ENCODE measurements at places on chromosomes 7 and 10.
A peak's percentile ranks its signal among the peaks of the same experiment; 100 is the strongest.

GRCh38 chr7:111159426-111159825 lies 68.5 kb downstream of the LRRN3 start:
- no peak for DNase-seq

DNA sequence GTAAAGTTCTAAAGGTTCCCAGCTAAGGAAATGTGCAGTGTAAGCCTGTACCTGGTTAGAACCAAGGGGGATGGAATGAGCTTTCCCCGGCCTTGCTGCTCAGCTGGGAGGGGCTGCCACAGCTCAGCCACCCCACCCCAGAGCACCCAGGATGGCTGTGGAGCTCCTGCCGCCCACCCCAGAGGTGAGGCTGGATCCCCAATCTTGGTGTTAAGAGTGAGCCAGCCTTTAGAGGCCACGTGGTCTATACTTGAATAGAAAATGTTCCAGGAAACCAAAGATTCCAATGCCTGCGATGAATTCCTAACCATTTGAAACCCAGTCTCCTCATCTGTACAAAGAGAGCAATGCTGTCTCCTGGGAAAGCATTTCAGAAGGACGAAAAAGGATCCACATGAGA lies 16.5 kb downstream of the DIP2C start:
- no peak for DNase-seq

DNA sequence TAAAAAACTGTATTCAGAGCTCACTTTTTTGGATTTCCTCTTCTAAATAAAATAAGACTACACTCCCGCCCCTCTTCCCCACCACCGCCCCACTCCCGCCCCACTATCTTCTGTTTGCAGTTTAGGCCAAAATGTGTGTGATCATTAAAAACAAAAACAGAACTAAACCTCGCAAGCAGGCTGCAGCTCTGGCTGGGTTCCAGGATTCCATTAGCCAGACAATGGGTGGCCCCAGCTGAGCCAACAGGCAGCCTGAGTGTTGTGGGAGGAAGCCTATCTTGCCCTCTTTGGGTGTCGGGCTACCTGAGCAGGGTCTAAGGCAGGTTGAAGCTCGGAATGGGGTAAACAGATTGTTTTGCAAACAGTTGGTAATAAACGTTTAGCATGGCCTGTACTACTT lies 41.7 kb downstream of the ARL4A start:
- DNase-seq: peak; percentile 90

- no peak for DNase-seq
These were observed 14.2 kb upstream of the FOXK1 start for GRCh38 chr7:4667776-4668509.

DNA sequence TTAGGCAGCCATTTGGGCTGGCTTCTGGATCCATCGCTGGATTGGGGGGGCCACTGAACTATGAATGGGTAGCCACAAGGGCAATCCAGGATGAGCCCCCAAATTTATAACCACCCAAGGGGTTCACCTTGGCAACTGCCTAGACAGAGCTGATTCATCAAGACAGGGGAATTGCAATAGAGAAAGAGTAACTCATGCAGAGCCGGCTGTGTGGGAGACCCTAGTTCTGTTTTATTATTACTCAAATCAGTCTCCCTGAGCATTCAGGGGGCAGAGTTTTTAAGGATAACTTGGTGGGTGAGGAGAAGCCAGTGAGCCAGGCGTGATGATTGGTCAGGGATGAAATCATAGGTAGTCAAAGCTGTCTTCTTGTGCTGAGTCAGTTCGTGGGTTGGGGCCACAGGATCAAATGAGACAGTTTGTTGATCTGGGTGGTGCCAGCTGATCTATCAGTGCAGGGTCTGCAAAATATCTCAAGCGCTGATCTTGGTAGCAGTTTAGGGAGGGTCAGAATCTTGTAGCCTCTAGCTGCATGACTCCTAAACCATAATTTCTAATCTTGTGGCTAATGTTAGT lies 57.9 kb downstream of the DNAJB9 start:
- no peak for DNase-seq

DNA sequence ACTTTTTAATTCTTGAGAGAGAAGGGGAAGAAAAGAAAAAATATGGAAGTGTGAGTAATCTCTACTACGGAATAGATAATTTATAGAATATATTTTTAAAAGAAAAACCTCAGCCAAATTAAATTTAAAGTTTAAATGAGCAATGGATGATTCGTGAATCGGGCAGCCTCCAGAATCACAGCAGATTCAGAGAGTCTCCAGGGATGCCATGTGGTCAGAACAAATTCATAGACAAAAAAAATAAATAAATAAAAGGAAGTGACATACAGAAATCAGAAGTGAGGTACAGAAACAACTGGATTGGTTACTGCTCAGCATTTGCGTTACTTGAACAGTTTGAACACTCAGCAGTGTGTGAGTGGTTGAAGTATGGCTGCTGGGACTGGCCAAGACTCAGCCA lies 53.0 kb downstream of the PHYHIPL start:
- no peak for DNase-seq

DNA sequence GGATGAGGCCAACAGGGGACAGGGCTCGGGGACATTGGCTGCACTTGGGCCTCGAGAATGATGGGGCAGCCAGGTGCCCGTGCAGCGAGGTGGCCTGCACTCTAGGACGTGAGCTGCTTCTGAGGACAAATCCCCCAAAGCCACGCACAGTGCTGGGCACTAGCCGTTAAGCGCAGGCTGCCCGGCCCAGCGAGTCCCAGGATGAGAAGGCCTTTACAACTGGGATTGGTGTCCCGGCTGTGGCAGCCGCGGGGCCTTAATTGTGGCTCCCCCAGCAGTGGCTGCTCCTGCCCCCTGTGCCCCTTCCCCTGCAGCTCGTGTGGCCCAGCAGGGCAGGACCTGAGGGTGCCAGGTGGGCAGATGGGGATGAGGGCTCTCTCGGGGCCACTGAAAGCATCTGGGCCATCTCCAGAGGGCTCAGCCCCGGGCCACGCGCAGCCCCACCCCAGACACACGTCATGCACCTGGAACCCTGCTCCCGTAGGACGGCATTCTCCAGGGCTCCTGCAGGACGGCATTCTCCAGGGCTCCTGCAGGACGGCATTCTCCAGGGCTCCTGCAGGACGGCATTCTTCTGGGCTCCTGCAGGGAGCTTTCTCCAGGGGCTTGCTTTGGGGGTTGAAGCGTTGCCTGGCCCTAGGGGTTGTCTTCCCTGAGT lies 6.6 kb downstream of the PWWP2B start:
- DNase-seq: no peak

DNA sequence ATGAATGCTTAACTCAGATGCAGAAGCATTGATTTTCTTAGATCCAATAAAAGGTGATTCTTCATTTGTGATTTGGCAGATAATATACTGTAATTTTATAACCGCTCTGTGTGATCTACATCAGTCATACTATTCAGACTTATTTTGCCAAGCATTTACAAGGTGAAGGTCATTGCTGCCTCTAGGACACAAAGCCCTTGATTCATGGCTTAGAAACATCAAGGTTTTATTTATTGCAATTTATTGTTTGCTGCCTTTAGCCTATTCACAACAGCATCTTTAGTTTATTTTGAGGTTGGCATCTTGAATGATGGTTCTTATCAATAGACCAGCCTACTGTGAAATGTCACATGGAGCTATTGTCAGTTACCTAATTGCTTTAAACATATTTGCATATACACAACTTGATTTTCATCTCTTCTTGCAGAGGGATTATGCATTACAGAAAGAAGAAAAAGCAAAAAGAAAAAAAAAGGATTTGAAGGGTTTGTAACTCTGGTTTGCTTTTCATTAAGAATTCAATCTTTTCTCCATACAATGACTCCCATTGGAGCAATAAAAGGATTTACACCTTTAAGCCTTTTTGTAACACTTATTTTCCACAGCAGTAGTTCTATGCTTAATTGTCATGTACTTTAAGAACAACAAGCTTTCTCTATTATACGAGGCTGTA lies 1371.6 kb upstream of the CELF2 start:
- DNase-seq: no peak

DNA sequence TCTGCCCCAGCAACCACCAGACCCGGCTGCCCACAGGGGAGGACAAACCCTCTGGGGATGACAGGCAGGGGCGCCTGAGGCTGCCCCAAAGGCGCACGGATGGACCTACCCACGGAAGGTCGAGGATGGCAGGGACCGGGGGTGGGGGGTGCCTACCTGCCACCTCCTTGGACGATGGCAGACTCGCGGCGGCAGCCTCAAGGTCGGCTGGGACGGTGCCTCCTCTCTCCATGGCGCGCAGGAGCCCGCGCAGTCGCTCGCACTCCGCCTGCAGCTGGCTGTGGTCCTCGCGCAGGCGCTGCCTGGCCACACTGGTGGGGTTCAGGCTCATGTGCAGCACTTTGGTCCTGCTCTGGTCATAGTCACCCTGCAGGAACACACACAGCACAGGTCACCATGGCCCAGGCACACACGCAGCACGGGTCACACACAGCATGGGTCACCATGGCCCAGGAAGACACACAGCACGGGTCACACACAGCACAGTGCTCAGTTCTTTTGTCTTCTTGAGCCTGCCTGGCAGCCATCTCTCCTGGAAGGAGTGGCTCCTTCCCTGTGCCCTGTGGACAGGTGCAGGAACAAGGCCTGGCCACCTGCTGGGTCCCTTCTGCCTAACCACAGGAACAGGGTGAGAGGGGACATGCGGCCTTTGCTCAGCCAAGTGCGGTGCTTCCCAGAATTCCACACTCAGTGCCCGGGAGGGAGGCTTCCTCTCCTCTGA lies 266.6 kb downstream of the ELFN1 start:
- DNase-seq: no peak

All from OCI-M1 (cell line).